ENCODE measurements at places on chromosomes 7 and 10.

DNA sequence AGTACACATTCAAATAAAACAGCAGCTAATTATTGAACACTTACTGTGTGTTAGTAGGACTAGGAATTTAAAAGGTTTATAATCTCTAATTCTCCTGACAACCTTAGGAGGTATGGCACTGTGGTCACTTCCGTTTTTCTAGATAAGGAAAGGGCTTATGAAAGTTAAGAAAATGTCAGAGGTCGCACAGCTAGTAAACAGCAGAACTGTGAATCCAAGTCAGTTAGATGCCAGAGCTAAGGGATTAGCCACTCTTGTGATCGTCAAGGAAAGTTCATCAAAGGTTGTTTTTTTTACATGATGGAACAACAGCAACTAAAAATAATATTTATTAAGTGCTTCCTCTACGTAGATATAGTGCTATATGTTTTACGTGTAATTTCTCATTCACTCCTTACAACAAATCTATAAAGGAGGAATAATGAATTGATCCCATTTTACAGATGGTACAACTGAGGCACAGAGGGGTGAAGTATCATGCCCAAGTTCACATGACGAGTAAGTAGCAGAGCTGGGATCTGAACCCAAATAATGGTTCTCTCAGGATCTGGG is 84.9 kb downstream of the NAMPT start:
- no peak for DNase-seq

DNA sequence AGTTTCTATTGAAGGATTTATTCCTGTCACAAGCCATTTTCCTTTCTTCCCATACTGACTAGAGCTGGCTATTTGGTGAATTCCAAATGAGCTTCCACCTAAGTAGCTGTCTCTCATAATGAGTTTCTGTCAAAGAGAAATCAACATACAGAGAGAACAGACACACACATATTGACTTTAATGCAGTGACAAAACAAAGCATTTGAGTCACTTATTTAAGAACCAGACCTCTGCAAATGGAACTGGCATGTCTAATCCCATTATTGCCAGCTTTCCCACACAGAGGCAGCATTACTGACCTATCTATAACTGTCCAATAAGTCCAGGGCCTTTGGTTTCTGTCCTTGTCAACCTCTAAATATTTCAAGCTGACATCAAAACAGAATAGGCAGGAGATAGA is 179.3 kb upstream of the CSTF2T start:
- DNase-seq = no peak

- DNase-seq = no peak
Measured at GRCh38 chr10:26057466-26057865, 123.4 kb downstream of the MYO3A start.

DNA sequence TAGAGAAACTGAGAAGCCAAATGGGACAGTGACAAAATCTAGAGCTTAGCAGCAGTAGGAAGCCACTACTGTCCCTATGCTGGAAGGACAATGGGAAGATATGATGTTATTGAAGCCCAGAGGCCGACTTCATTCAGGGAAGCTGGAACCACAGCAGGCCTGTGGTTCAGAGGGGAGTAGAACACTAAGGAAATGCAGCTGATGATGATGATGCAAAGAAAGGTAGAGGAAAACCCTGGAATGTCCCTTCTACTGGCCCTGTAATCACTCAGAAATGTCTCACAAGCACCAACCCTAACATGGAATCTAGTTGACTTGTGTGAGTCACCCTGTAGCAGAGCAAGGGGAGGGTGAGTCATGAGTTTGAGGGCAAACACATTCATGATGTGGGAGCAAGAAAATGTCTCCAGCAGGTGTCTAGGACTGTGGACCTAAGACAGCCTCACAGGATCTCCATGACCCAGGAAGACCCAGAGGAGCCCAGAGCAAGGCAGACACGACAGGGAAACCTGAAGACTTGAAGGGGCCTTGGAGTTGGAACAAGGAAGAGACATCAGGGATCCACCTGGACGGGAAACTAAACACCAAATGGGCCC is 37.0 kb upstream of the LRRC17 start:
- DNase-seq = no peak

DNA sequence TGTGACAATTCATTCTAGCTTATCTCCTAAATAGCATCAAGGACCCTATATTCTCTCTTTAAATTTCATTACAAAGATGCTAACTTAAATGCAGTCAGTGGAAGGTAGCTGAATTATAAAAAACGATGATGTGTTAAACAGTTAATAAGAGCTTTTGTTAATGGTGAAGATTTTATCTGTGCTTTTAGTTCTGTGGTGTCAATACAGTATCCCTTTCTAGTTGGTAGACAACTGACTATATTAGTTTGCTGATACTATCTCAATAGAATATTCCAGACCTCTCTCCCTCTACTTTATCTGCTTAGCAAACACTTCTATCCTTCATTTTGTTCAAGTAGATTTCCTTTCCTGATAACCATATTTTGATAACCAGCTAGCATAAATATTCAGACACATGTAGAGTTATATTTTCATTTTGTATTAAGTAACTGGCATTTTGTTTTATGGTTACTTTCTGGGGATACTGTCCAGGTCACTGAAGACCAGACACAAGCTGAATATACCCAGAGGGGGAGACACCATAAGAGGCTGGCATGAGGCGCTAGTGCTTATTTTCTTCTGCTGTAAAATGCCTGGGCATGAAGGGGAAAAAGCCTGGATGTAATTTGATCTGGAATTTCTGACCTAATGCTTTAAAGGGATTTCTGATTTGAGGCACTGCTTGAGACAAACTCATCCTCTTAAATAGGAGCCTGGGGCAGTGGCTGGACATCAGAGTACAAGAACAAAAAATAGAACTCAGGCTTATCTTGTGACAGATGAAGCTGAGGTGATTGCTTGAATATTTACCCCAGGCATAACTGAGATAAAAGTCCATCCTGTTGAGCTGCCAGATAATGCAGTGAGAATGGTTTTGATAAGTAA is 197.5 kb downstream of the MALRD1 start:
- DNase-seq = no peak

DNA sequence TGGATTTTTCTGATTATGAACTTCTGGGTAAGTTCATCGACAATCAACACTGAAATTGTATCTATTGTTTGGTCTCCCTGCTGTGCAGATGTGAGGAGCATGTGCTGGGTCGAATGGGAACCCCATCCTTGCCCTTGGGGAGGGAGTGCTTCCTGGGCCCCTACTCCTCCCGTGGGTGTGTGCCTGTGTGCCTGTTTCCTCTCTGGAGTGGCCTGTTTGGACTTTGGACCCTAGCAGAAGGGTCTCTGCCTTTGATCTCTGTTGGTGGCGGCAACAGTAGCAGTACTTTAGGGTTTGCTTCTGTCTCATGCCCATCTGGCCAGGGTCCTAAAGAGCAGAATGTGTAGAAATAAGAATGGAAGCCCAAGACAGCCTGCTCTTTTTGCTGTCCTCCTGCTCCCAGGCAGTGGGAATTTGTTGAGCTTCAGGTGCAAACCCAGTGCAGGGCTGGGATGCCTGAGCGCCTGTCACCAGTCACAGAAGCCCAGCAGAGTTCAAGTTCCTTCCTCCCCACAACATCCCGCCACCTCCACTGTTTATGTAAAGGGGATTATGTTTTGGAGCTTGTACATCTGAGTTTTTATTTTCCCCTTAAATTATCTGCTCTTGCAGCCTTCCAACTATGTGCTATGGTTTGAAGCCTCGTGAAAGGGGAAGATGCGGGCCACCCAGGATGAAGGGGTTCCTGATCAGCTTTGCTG is 1.5 kb upstream of the TACR2 start:
- peak; percentile 32 for DNase-seq

- DNase-seq = no peak
Measured at GRCh38 chr7:79495544-79496272, 42.2 kb upstream of the MAGI2 start.
